Memory B cell (primary cell): ENCODE measurements at places on chromosomes 6 and 20.

- H3K4me1 ChIP-seq = peaks cover 17% of the 10 kb centered on the region
- H3K27me3 ChIP-seq = no peaks in the 10 kb centered on the region
- peaks cover 16% of the 10 kb centered on the region for H3K36me3 ChIP-seq
These were observed 44.3 kb upstream of the MYL9 start for GRCh38 chr20:36496707-36497669.

GRCh38 chr20:16293590-16293989 is 279.7 kb downstream of the KIF16B start:
- no peak overlapping the region for H3K27ac ChIP-seq
- no peaks in the 10 kb centered on the region for H3K4me1 ChIP-seq
- H3K27me3 ChIP-seq = no peaks in the 10 kb centered on the region
- H3K36me3 ChIP-seq = peaks cover 20% of the 10 kb centered on the region
- DNase-seq = no peak

DNA sequence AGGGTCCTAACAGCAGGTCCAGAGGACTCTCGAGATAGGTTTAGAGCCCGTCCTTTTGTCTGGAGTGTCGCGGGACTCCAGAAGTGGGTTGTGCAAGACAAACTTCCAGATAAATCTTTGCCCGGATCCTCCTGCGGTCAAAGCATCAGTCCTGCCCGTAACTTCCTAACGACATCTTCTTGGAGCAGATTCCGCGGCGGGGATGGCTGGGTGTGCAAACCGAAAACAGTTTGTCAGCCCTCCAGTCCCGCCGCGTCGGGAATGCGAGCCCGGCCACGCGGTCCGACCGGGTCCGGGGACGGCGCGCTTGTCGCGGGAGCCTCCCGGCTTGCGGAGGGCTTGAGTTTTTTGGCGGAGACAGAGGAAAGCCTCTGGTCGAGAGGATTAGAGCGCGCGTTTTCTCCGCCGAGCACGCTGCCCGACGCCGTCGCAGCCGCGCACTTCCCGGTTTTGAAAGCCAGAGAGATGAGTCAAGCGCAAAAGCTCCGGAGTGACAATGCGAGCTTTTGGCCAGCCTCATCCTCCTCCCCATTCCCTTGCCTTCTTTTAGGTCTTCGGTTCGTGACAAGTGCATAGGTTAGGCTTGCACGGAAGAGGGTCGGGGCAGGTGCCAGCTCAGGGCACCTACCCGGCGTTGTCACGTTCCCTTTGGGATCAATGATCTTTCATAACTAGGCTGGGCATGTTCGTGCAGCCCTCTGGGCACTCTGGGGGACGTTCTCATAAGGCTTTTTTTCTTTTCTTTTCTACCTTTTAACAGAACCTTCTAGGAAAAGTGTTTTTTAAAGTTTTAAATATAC is 91.3 kb upstream of the PRDM1 start:
- H3K27me3 ChIP-seq = peaks cover 6% of the 10 kb centered on the region
- peak; percentile 44 for DNase-seq
- H3K4me1 ChIP-seq = peaks cover 16% of the 10 kb centered on the region
- H3K36me3 ChIP-seq = peaks cover 1% of the 10 kb centered on the region
- peak overlapping the region; percentile 94 for H3K4me3 ChIP-seq

DNA sequence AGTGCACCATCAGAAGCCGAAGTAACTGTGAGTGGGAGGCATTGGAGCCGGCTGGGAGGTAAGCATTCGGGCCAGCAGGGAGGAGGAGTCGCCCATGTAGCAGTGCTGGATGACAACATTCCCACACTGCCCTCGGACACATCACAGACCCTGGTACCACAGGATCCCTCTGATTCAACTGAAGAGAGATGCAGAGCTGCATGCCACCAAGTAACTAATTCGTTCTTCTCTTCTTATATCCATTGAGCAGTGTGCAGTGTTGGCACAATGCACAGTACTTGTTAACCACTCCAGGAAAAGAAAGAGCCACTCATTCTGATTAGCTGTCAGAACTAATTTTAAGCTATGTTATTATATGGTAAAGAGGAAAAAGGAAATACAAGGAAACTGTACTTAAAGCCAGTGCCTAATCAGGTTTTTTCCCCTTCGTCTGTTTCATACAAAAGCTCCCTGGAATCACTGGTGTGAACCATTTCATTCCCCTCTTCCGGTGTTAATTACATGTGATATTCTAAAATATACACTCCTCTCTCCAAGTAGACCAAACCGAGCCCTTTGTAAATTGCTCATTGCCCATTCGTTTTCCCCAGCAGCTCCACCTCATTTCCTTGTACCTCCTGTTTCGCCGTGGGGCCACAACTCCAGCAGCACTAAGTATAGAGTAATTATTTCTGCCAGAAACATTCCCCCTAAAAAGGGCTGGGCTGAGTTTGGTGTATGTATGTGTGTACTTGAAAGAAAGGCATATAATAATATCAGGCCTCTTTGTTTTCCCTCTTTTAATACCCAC is 32.4 kb upstream of the ADTRP start:
- no peak for DNase-seq
- H3K4me3 ChIP-seq = no peak overlapping the region
- H3K4me1 ChIP-seq = no peaks in the 10 kb centered on the region
- no peaks in the 10 kb centered on the region for H3K36me3 ChIP-seq
- no peak overlapping the region for H3K27ac ChIP-seq

GRCh38 chr20:51216850-51217249 is 193.9 kb upstream of the KCNG1 start:
- H3K4me1 ChIP-seq = peaks cover 8% of the 10 kb centered on the region
- H3K4me3 ChIP-seq = no peak overlapping the region
- H3K27me3 ChIP-seq = peaks cover 30% of the 10 kb centered on the region
- H3K36me3 ChIP-seq = peaks cover 2% of the 10 kb centered on the region
- DNase-seq = no peak
- no peak overlapping the region for H3K27ac ChIP-seq

GRCh38 chr20:4717816-4718570 is 3.7 kb upstream of the PRND start:
- peaks cover 2% of the 10 kb centered on the region for H3K36me3 ChIP-seq
- peak overlapping the region; percentile 55 for H3K27ac ChIP-seq
- H3K4me1 ChIP-seq = peaks cover 26% of the 10 kb centered on the region
- no peak for DNase-seq

DNA sequence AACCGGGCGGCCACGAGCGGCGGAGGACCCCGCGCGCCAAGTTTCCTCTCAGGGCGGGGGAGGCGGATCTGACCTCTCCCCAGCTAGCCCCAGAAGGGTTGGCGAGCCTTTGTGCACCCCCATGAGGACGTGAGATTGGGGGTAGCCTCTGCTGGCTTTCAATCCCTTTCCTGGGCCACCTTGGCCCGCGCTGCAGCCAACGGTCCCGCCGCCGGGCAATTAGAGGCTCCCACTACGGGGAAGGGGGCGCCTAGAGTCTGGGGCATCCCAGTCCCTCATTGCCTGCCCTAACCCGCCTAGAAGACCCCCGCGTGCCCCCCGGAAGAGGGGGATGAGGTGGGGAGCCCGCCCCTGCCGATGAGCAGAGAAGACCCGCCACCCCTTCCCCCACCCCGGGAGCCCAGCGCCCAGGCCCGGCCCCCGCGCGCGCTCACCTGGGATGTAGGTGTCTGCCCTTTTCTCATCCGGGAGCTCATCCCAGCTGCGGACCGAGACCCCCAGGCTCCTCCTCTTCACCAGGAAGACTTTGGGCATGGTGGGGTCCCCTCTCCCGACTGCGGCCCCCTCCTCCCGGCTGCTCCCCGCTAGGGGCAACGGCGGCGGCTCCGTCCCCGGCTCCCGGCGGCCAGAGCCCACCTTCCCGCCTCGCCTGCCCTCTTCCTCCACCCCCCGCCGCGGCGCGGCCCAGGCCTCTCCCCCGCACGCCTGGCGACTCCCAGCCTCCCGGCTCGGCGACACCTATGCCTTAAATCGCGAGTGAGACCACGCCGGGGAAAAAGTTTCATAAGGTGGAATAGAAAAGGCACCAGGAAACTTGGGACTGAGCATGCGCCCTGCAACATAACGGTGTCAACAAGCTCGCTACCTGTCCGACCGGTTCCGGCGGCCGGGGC is at the start of gene OVOL2:
TSS of gene OVOL2 (minus strand) at position 816 of the 893 bp plus-strand sequence. CDS start at position 534, 282 bp downstream.
- no peak for DNase-seq
- H3K4me1 ChIP-seq = peaks cover 7% of the 10 kb centered on the region
- no peaks in the 10 kb centered on the region for H3K36me3 ChIP-seq
- no peak within 1 kb of the TSS for H3K27ac ChIP-seq
- H3K27me3 ChIP-seq = peaks cover 23% of the 10 kb centered on the region
- H3K4me3 ChIP-seq = peak within 1 kb of the TSS; percentile 69

GRCh38 chr6:24484657-24485323 is 4.6 kb downstream of the GPLD1 start:
- H3K27me3 ChIP-seq = no peaks in the 10 kb centered on the region
- no peaks in the 10 kb centered on the region for H3K4me1 ChIP-seq

DNA sequence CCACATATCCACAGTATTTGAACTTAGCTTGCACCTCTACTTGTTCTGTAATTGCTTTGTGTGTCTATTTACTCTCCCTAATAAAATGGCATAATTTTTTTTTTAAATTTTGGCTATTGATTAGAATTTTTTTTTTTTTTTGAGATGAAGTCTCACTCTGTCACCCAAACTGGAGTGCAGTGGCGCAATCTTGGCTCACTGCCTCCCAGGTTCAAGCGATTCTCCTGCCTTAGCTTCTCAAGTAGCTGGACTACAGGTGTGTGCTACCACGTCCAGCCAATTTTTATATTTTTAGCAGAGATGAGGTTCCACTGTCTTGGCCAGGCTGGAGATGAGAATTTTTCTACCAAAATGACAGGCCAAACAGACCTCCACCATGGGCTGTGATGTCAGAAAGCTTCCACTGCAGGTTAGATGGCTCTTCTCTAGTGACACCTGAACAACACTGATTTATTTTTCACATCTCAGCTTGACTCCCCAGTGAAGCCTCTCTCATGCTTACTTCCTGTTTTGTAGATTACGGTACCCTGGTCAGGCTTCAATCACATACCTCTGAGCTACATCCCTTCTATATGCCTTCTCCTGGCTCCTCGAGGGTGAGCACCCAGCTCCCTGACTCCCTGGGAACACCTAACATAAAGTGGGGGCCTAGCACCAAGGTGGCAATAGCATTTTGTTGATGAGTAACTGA is 112.8 kb downstream of the ARHGAP18 start:
- DNase-seq = no peak
- H3K4me1 ChIP-seq = peaks cover 2% of the 10 kb centered on the region
- no peak overlapping the region for H3K4me3 ChIP-seq
- no peaks in the 10 kb centered on the region for H3K36me3 ChIP-seq
- H3K27me3 ChIP-seq = no peaks in the 10 kb centered on the region

GRCh38 chr6:109865968-109866367 is 112.1 kb upstream of the GPR6 start:
- no peaks in the 10 kb centered on the region for H3K36me3 ChIP-seq
- H3K27ac ChIP-seq = no peak overlapping the region
- no peak overlapping the region for H3K4me3 ChIP-seq
- no peaks in the 10 kb centered on the region for H3K4me1 ChIP-seq
- no peak for DNase-seq
- no peaks in the 10 kb centered on the region for H3K27me3 ChIP-seq

DNA sequence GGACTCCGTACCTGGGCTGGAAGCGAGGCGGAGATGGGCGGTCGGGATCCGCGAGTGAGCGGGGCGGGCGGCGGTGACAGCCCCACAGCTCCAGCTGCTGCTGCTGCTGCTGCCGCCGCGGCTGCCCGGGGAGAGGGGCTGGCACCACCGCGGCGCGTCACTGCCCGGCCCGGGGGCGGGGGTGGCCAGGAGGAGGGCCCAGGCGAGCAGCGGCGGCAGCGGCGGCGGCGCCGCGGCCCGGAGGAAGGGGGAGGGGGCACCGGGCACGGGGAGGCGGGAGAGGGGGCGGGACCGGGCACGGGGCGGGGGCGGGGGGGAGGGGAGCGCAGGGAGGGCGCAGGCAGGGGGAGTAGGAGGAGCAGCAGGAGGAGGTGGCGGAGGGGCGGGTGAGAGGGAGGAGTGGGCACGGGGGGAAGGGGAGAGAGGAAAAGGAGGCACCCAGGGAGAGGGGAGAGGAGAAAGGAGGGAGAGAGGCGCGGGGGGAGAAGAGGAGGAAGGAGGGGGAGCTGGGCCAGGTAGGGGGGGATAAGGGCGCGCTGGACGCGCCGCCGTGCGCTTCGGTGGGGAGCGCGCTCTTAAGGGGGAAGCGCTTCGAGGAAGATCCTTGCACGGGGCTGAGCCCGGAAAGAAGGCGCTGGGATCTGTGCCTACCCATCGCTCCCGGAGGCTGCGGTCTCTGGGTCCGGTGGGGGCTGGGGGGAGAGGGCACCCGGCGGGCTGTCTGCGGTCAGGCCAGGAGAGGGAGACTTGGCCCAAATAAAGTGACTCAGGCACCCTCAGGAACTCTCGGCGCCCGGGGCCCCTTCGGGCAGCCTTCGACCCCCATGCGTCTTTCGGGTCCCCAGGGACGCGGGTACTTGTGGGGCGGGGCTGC is 101.5 kb downstream of the NOL4L start:
- DNase-seq = no peak
- H3K4me1 ChIP-seq = peaks cover 13% of the 10 kb centered on the region

DNA sequence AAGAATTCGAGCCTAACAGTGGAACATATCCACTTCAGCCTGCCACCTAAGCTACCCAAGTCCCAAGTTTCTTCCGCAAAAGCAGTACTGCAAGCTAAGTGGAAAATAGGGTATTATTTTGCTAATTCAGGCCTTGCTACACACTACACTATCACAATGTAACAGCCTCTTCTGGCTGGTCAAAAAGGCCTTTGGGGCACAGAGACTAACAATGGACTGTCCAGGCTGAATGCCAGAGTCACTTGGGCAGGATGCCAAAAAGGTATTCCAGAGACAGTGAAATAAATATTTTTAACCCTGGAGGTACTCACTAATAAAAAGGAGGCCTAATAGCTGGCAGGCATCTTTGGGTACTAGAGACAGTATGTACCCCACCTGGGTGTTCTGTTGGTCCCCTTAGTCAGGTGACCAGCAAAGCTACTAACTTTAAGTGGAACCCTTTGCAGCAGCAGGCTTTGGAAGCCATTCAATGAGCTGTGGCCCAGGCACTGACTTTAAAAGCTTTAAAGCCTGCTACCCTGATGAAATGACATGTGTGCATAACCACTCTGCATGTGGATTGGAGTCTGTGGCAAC is 692.1 kb downstream of the HTR1B start:
- no peak for DNase-seq
- no peaks in the 10 kb centered on the region for H3K4me1 ChIP-seq
- no peaks in the 10 kb centered on the region for H3K36me3 ChIP-seq
- H3K4me3 ChIP-seq = no peak overlapping the region
- H3K27me3 ChIP-seq = no peaks in the 10 kb centered on the region
- H3K27ac ChIP-seq = no peak overlapping the region

GRCh38 chr6:163169521-163169920 is 245.0 kb upstream of the QKI start:
- peaks cover 2% of the 10 kb centered on the region for H3K27me3 ChIP-seq
- H3K4me3 ChIP-seq = no peak overlapping the region
- no peak overlapping the region for H3K27ac ChIP-seq
- peaks cover 3% of the 10 kb centered on the region for H3K4me1 ChIP-seq

DNA sequence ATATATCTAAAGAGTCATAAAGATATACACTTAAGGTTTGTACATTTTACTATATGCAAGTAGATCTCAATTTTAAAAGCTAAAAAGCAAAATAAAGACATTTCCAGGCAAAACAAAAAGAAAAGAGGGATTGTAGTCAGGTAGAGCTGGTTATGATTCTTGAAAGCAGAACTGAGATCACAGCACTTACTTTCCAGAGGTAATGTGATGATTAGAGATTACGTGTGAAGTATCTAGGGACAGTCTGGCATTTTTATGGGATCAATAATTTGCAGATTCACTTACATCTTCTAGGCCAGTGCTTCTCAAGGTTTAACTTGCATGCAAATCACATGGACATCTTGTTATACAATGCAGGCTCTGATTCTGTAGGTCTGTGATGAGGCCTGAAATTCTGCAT is 595.5 kb downstream of the KIF16B start:
- no peaks in the 10 kb centered on the region for H3K4me1 ChIP-seq
- no peak for DNase-seq
- no peaks in the 10 kb centered on the region for H3K27me3 ChIP-seq
- H3K36me3 ChIP-seq = peaks cover 9% of the 10 kb centered on the region
- no peak overlapping the region for H3K27ac ChIP-seq
- no peak overlapping the region for H3K4me3 ChIP-seq
